ENCODE measurements at places on chromosomes 6 and 20. TPM values are rescaled to one million over a fixed set of nuclear protein-coding genes. Genes with fewer than 3 reads are reported as not detected.
A peak's percentile ranks its signal among the peaks of the same experiment; 100 is the strongest.

DNA sequence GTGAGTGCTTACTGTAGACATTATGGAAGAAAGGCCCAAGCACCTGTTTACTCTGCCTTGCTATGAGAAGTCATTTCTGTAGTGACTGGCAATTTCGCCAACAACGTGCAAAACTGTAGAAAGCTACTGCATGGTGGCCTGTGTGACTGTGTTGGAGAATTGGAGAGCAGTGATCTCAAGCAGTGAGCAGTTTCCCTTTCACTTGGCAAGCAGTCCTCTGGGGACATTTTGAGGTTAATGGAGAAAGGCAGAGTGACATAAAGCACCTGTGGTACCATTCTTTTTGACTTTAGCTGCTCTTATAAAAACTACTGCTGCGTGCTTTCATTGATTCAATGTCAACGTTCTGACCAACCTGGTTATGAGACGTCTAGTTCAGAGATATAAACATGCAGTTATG is 382.6 kb upstream of the JAG1 start:
- no peaks in the 10 kb centered on the region for H3K36me3 ChIP-seq
- DNase-seq = no peak
- no peaks in the 10 kb centered on the region for H3K27me3 ChIP-seq
- H3K4me3 ChIP-seq = no peak overlapping the region
- H3K4me1 ChIP-seq = no peaks in the 10 kb centered on the region
- no peak overlapping the region for H3K27ac ChIP-seq

DNA sequence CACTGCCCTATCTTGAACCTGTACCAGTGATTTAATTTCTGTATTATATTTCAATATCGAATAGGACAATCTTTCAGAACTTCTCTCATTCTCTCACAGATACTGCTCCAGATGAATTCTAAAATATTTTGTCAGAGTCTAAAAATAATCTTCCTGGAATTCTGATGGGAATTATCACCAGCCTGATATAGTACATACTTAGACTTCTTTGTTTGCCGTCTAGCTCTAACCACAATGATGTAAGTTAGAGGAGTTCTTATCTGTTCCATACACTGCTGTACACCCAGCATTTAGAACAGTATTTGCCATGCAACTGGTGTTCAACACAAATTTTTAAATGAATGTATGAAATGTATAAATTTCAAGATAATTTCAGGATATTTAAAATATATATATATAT is 1.3 kb upstream of the HUS1B start:
- H3K36me3 ChIP-seq = no peaks in the 10 kb centered on the region
- H3K4me3 ChIP-seq = no peak overlapping the region
- peaks cover 28% of the 10 kb centered on the region for H3K4me1 ChIP-seq
- H3K27ac ChIP-seq = no peak overlapping the region
- no peak for DNase-seq

- H3K27ac ChIP-seq = no peak overlapping the region
- no peaks in the 10 kb centered on the region for H3K36me3 ChIP-seq
- no peaks in the 10 kb centered on the region for H3K27me3 ChIP-seq
- DNase-seq = no peak
- H3K4me1 ChIP-seq = no peaks in the 10 kb centered on the region
- H3K4me3 ChIP-seq = no peak overlapping the region
These were observed 110.5 kb downstream of the KIF16B start for GRCh38 chr20:16462711-16463110.

DNA sequence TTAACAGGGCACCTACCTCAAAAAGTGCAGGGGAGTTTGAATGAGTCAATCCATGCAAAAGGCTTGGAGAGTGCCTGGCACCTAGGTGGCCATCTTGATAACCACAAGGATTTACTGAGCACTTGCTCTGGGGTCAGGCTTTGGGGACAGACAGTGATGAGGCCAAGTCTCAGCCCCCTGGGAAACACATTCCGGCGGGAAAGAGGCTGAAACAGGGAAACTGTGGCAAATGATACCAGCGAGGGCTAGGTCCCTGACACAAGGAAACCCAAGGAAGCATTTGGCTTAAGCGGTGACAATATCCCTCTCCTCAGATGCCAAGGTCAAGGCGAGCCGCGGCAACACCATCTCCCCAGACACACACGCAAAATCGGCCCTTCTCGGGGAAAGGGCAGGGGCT is 527 bp upstream of the DOK5 start:
- H3K36me3 ChIP-seq = no peaks in the 10 kb centered on the region
- no peak for DNase-seq
- no peaks in the 10 kb centered on the region for H3K4me1 ChIP-seq
- H3K27ac ChIP-seq = no peak overlapping the region

DNA sequence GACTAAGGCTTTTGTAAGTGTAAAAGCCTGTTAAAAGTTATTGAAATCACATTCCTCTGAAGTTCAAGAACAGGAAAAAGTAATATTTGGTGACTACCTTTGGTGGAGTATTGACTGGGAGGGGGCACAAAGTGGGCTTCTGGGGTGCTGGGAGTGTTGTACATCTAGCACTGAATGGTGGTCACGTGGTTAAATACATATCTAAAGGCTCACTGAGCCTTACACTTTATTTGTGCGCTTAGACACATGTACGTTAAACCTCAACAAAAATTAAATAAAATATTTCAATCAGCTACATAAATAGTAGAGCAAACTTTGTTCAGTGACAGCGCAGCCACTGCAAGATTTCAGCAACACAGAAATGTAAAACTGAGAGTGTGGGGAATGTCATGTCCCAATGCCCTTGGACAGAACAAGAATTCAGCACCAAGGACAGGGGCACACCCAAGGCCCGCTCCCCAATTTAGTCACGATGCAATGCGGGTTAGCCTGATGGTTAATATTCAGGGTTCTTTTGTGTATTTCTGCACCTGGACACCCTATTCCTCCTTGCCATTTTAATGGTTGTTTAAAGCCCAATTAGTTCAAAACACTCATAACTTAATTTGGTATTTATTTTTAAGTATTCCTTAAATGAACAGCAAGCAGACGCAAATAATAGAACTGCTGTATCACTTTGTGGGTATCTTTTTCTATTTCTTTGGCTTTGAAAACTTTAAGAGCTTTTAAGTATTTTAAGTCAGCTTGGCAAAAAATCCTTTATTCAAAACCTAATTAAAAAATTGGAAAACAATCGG is 37.4 kb downstream of the ANGPT4 start:
- H3K27me3 ChIP-seq = no peaks in the 10 kb centered on the region
- DNase-seq = peak; percentile 4
- no peaks in the 10 kb centered on the region for H3K4me1 ChIP-seq
- no peak overlapping the region for H3K27ac ChIP-seq

- peaks cover 4% of the 10 kb centered on the region for H3K36me3 ChIP-seq
- no peak overlapping the region for H3K27ac ChIP-seq
- no peak for DNase-seq
- H3K4me1 ChIP-seq = no peaks in the 10 kb centered on the region
These were observed 9.7 kb downstream of the FAM217A start for GRCh38 chr6:4069199-4069598.

- H3K27me3 ChIP-seq = no peaks in the 10 kb centered on the region
- H3K4me1 ChIP-seq = peaks cover 18% of the 10 kb centered on the region
- H3K4me3 ChIP-seq = no peak overlapping the region
- H3K36me3 ChIP-seq = no peaks in the 10 kb centered on the region
- H3K27ac ChIP-seq = no peak overlapping the region
These were observed 27.4 kb downstream of the MGME1 start for GRCh38 chr20:17995967-17996819.

- H3K27me3 ChIP-seq = no peaks in the 10 kb centered on the region
- H3K4me1 ChIP-seq = no peaks in the 10 kb centered on the region
- H3K36me3 ChIP-seq = no peaks in the 10 kb centered on the region
- peak; percentile 46 for DNase-seq
- H3K27ac ChIP-seq = no peak overlapping the region
- H3K4me3 ChIP-seq = no peak overlapping the region
These were observed 91.3 kb upstream of the SHLD1 start for GRCh38 chr20:5658912-5659345.

- H3K36me3 ChIP-seq = no peaks in the 10 kb centered on the region
- no peak for DNase-seq
- H3K27me3 ChIP-seq = no peaks in the 10 kb centered on the region
- no peaks in the 10 kb centered on the region for H3K4me1 ChIP-seq
- no peak overlapping the region for H3K4me3 ChIP-seq
- H3K27ac ChIP-seq = no peak overlapping the region
These were observed 67.7 kb downstream of the PHACTR2 start for GRCh38 chr6:143745166-143746133.

DNA sequence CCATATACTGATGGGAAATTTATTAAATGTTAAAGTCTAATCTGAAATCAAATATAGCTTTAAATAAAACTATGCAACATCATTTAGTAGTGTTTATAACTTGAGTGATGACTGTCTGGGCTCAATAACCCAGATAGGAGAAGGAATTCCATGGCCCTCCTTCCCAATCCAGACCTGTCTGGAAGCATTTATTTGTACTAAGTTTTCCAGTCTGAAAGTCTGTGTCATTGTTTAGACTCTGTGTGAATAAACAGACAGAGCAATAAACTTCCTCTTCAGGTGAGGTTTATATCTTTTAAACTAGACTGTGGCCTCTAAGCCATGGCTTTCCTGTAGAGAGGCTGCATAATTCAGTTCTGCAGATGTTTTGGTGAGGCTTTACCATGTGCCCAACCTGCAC is 176.4 kb downstream of the SOX4 start:
- H3K27me3 ChIP-seq = no peaks in the 10 kb centered on the region
- no peak for DNase-seq
- no peaks in the 10 kb centered on the region for H3K4me1 ChIP-seq
- H3K36me3 ChIP-seq = no peaks in the 10 kb centered on the region
- H3K27ac ChIP-seq = no peak overlapping the region
- H3K4me3 ChIP-seq = no peak overlapping the region

DNA sequence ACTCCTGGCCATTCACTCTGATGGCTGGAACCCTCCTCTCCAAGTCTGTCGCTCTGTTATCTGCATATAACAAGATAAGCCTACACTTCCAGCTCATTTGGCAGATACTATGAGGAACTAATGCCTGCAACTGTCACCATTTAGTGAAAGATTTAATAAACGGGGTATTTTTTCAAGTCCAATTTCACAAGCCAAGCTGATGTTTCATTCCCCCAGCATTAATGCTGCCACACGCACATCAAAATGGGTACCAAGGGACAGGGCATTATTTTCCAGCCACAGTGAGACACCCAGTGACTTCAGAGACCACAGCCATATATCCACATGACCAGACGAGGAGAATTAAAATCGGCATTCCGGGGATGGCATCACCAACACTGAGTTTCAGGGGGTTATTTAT is 175.5 kb downstream of the PTPRT start:
- H3K27me3 ChIP-seq = no peaks in the 10 kb centered on the region
- DNase-seq = no peak
- no peaks in the 10 kb centered on the region for H3K4me1 ChIP-seq
- H3K4me3 ChIP-seq = no peak overlapping the region

DNA sequence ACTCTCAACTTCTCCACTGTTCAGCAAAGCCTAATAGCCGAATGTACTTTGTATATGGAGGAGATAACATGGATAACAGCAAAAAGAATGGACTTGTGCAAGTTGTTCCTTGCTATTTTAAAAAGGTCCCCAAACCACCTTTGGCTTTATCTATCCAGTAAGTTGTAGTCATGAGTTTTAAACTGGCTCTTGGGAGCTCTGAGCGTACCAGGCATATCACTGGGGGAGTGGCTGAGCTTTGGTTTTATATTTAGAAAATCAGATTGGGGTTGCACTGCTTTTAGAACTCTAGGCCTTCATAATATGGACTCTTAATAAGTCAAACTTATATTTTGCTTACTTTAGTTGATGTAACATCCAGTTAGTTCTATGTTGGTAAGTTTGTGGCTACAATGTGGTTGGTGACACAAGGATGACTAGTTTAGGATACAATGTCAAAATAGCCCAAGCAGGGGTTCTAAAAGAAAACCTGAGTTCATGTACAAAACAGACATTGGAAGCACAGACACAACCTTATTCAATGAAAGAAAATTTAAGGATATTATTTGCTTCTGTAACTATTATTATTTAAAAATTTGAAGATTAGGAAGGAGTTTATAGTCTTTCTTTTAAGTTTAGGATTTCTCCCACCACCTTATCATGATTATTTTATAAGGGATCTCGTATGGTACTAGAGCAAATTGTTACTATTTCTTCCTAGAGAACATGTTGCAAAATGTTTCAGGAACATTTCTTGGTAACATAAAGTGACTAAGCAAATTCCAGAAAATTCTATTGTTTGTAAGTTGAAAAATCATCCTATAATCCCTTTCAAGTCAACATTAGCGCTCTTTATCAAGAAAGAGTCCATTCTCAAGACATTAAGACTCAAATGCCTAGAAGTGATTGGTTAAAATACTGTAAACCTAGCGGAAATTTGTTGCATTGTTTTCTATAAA is 165.8 kb upstream of the SUPT3H start:
- no peak overlapping the region for H3K27ac ChIP-seq
- no peaks in the 10 kb centered on the region for H3K4me1 ChIP-seq
- no peak overlapping the region for H3K4me3 ChIP-seq

DNA sequence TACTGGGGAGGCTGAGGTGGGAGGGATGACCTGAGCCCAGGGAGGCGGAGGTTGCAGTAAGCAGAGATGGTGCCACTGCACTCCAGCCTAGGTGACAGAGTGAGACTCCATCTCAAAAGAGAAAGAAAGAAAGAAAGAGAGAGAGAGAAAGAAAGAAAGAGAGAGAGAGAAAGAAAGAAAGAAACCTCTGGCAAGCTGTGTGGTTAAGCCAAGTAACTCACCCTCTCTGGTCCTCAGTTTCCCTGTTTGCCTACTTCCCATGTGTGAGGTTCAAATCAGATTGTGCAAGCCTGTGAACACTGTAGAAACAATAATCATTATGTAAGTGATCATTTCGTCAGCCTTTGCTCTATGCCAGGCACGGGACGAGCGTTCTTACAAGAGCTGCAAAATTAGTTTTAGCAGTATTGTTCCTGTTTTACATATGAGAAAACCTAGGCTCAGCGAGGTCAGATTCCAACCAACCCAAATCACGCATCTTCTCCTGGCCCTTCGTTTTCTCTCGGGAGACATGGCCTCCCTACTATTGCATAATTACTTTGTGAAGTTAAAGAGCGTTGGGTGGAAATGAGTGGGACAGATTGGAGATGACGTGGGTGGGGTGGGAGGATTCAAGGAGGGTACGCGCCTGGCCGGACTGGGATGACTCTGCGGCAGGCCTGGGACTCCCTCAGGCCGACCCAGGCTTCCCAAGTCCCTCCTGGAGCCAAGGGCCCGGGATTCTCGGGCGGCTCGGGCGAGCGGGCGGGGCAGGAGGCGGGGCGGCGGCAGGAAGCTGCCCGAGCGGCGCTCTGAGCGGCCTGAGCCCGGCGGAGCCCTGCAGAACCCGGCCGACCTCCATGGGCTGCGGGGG is at the start of gene SNX21:
Gene SNX21 (plus strand): TSS at position 770 of the 853 bp plus-strand sequence. CDS start 121 bp downstream, outside the sequence.
- DNase-seq = no peak
- H3K4me1 ChIP-seq = peaks cover 21% of the 10 kb centered on the region
- peak within 1 kb of the TSS; percentile 64 for H3K4me3 ChIP-seq
- no peaks in the 10 kb centered on the region for H3K27me3 ChIP-seq
- no peaks in the 10 kb centered on the region for H3K36me3 ChIP-seq

GRCh38 chr6:57421503-57421902 is 104.1 kb downstream of the PRIM2 start:
- H3K4me3 ChIP-seq = no peak overlapping the region
- DNase-seq = no peak
- no peak overlapping the region for H3K27ac ChIP-seq
- no peaks in the 10 kb centered on the region for H3K36me3 ChIP-seq
- H3K4me1 ChIP-seq = no peaks in the 10 kb centered on the region

- H3K4me3 ChIP-seq = no peak overlapping the region
- H3K27ac ChIP-seq = no peak overlapping the region
- peaks cover 5% of the 10 kb centered on the region for H3K27me3 ChIP-seq
- DNase-seq = no peak
- H3K36me3 ChIP-seq = no peaks in the 10 kb centered on the region
These were observed 3.6 kb upstream of the EDN1 start for GRCh38 chr6:12286373-12287110.

Gene ZNF184
- total RNA-seq = 17.4 TPM

Gene GPR6
- total RNA-seq = not detected

Gene ERMARD
- total RNA-seq = 41.4 TPM

Gene GSTA4
- total RNA-seq = not detected
